ENCODE measurements at places on chromosomes 6 and 20.

DNA sequence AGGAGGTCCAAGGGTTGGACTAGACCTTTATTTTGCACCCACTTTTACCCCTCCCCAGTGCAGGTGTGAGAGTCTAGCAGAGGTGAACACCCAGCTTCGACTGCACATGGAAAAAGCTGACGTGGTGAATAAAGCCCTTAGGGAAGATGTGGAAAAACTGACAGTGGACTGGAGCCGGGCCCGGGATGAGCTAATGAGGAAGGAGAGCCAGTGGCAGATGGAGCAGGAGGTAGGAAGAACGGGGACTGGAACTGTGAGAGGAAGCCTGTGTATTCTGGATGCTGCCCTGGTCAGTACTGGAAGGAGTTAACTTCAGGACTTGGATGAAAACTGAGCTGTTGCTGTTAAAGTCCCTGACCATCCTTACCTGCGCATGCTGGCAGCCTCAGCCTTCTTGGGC, 10.6 kb downstream of the CEP250 start:
- no peak for DNase-seq

DNA sequence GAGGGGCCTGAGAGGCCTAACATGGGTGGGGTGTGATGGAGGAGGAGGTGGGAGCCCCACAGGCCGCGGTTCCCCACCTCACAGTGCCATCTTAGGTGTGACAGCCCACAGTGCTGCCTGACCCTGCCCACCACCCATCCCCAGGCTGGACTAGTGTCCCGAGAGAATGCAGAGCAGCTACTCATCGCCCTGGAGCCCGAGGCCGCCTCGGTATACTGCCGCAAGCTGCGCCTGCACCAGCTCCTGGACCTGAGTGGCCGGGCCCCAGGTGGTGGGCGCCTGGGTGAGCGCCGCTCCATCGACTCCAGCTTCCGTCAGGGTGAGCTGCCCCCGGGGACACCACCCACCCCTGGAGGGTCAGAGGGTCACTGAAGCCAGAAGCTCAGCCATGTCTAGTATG, 15.6 kb downstream of the HSPA12B start:
- no peak for DNase-seq

DNA sequence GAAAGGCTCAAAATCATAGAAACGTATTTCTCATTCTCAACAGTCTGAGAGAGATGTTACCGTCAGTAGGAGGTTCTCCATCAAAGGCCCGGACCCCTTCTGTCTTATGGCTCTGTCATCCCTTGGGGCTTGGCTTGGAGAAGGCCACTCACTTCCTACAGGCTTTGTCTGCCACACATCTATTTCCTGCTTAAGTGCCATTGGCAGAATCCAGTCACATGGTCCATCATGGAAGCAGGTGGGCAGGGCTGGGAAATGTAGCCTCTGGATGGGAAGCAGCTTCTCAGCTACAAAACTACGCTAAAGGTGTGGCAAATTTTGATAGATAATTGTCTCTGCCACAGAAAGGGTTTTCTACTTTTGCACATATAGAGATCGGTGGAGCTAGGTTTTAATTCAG, 12.6 kb upstream of the ZFP64 start:
- DNase-seq: no peak

GRCh38 chr20:40006168-40006860, 682.7 kb downstream of the MAFB start:
- DNase-seq: no peak

DNA sequence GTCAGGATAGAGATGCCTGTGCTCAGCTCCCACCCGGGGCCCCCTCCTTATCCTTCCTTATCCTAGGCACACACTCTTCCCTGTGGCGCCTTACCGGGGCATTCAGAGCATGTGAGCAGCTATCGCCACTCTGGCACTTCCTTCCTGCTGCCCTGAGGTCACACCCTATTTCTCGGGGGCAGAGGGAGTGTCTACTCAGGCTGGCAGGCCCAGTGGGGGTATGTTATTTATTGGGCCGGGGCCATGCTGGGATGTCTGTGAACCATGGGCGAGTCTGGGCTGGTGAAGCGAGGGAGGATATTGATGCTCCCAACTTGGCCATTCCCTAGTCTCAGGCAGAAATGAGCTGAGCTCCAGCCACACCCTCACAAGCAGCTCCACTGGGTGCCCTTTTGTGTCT, 3.9 kb upstream of the LY6G6D start:
- DNase-seq: no peak

GRCh38 chr6:22614547-22614946, 45.2 kb downstream of the HDGFL1 start:
- DNase-seq: no peak

DNA sequence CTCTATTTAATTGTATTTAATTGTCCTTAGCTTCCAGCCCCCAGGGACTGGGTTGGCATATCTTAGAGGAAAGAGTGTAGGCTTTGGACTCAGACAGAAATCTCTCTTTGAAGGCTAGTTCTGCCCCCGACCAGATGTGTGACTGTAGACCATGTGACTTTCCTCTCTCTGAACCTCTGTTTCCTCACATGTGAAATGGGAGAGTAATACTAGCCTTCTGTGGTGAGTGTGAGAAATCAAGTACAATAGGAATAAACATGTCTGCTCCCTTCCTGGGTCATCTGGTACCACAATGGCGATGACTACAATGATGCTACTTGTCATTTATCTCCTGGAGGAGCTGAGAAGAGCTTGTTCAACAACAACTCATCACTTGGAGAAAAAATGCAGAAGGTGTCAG, 179.9 kb downstream of the LRFN2 start:
- DNase-seq: no peak

DNA sequence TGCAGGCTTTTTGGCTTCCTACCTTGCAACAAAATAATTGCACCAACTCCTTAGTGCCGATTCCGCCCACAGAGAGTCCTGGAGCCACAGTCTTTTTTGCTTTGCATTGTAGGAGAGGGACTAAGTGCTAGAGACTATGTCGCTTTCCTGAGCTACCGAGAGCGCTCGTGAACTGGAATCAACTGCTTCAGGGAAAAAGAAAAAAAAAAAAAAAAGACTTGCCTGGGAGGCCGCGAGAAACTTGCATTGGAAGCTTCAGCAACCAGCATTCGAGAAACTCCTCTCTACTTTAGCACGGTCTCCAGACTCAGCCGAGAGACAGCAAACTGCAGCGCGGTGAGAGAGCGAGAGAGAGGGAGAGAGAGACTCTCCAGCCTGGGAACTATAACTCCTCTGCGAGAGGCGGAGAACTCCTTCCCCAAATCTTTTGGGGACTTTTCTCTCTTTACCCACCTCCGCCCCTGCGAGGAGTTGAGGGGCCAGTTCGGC, 420 bp downstream of the SOX4 start:
- no peak for DNase-seq

DNA sequence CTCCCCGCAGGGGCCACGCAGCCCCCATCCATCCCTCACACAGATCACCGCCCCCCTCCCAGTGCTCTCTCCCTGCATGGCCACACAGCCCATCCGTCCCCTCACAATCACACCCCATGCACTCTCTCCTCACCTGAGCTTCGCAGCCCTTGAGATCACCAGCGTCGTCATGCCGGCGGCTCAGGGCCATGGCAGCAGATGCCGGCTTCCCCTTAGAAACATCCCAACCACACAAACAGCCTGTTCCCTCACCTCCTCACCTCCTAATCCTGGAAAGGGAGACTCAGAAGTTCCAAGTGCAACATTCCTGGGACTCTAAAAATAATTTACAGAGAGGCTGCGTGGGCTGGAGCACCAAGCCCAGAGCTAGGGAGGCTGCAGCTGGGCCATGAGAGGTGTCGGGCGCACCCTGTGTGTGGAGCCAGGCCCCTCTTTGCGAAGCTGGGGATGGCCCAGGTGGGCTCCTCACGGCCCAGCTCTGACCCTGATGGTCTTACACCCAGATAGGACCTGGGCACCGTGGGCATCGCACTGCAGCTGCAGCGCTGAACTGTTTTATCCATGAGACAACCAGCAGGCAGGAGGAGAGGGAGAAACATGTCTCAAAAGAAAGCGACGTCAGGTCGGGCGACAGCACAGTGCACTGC, 125.3 kb downstream of the DLL1 start:
- DNase-seq: no peak

GRCh38 chr6:107594736-107595135, 104.8 kb downstream of the SOBP start:
- no peak for DNase-seq

- DNase-seq: no peak
Observed at GRCh38 chr6:4896401-4896800, 107.4 kb downstream of the RPP40 start.

DNA sequence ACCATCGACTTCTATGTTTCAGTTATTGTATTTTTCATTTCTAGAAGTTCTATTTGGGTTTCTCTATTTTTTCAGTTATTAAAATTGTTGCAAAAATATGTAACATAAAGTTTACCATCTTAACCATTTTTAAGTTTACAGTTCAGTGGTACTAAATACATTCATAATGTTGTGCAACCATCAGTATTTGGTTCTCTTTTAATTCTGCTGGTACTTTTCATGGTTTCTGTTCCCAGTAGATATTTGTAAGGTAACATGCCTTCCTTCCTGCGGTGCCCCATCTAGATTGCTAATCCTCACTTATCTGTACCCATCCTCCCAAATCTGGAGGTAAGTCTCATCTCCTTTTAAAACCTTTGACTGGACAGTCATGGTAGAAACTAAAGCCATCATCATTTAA, 47.9 kb downstream of the TGM2 start:
- DNase-seq: no peak

- no peak for DNase-seq
Observed at GRCh38 chr20:59268870-59269269, 31.5 kb upstream of the EDN3 start.

- no peak for DNase-seq
Observed at GRCh38 chr6:159778542-159779103, 10.8 kb downstream of the TCP1 start.

- no peak for DNase-seq
Observed at GRCh38 chr6:22709803-22710202, 140.4 kb downstream of the HDGFL1 start.

GRCh38 chr6:12342664-12343063, 52.5 kb downstream of the EDN1 start:
- DNase-seq: no peak

DNA sequence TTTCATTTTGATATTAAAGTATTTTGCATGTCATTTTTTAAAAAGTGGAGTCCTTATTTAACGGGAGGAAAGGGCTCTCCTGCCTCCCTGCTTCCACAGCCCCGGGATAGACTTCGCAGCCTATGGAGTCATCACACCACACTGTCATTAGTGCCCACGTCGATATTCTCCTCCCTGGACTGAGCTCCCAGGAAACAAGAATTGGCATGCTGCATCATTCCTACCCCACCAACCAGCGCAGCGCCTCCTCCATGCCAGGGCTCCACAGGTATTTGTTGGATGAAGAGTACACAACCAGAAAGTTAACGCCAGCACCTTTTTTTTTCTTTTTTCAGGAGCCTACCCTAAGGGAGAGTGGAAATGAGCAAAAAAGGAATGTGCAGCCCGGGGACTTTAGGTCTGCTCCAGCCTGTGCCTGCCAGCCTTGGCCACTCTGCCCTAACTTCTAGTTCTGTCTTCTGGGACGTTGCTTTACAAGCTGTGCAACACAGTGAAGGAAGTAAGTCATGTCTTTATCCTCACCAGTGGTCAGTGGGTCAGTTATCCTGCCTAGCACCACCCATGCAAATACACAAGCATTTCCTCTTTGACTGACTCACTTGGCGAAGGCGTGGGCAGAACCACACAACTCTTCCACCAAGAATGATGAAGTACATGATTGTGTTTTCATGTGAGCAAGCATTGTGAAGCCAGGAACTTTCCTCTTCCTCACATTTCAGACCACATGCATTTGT, 180.7 kb upstream of the UST start:
- DNase-seq: no peak

DNA sequence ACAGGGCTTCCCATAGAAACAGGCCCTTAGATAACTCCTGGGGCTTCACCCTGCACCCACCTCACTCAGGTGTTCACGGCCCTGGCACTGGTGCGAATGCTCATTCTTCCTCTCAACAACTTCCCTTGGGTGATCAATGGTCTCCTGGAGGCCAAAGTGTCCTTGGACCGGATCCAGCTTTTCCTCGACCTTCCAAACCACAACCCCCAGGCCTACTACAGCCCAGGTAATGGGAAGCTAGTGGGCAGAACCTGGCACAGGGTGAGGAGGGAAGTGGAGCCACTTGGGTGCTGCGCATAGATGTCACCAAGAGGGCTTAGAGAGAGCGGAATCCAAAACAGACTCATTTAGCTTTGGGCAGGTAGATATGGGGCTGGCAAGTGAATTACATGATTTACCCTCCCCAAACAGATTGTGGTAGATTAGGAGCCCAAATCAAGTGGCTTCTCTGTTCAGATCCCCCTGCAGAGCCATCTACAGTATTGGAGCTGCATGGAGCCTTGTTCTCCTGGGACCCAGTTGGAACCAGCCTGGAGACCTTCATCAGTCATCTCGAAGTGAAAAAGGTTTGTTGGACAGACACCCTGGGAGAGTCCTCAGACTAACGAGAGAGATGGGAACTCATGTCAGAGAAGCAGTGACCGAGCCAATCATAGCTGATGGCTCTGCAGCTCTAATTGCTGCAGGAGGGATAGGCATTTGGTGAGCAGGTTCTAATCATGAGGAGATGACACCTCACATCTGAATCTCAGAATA, 8.5 kb downstream of the ABCC10 start:
- no peak for DNase-seq

- no peak for DNase-seq
Observed at GRCh38 chr6:37136821-37137200, 33.1 kb upstream of the PIM1 start.

- no peak for DNase-seq
Observed at GRCh38 chr20:49945701-49946477, 9.7 kb downstream of the RNF114 start.

GRCh38 chr6:105608711-105609374, 206.0 kb upstream of the PREP start:
- DNase-seq: no peak

DNA sequence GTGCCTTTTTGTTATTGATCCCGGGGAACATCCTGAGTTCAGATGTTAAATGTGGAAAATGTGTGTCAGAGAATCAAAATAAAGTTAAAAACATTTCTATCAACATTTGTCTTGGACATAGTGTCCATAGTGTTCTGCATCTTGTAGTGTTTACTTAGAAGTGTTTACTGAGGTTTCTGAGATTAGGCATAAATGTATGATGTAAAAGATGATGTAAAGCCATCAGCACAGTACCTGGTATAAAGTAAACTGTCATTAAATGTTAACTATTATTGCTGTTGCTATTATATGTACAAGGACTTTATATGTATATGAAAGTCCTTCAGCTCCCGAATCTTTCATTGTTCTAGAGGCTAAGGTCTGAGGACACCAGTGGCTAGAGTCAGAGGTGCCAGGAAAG, 28.2 kb upstream of the VEGFA start:
- no peak for DNase-seq

DNA sequence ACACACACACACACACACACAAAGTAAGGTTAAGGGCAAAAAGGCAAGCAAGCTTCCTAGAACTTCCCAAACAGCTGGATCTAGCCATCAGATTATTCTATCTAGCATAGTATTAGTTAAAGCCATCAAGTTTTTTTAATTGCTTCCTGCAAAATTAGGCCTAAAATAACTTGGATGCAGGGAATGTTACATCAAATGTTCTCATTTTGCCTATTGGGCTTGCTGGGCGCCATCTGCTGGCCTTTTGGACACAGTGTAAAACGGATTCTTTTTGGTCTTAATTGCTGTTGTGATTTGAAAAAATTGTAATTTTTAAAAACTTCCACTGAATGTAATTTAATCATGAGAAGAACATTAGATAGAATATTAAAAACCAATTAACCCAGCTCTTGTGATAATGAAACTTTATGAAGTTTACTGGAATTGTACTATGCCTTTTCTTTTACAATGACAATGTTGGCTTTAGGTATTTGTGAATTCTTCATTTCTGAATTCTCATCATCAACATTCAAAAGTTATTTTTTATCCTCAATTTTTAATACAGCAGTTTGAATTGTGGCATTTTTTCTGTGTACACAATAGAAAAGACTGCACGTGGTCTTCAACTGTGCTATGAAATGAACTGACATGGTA, 6.8 kb downstream of the MKKS start:
- DNase-seq: no peak

Data from KG1 (cell line).